Right renal cortex interstitium (tissue), 3 donors: ENCODE measurements at places on chromosomes 16 and 17. TPM values are rescaled to one million over a fixed set of nuclear protein-coding genes. Genes with fewer than 3 reads are reported as not detected.

- no peak for DNase-seq
These were observed 57.7 kb downstream of the SREBF1 start for GRCh38 chr17:17779015-17779611.

Gene DNASE1L2
- 0.74 TPM for polyA plus RNA-seq

DNA sequence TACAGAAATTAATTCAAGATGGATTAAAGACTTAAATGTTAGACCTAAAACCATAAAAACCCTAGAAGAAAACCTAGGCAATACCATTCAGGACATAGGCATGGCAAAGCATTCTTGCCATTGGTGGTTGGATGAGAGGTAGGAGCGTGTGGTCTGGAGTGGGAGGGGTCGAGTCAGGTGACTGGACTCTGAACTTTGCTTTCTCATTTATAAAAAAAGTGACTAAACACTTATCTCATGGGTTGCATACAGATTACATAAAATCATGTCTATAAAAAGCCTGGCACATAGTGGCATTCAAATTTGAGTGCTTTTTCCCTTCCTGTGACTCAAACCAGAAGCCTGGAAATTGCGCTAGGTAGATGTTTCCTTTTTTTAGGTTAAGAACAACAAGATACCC is 159.7 kb upstream of the SHISA6 start:
- DNase-seq, result no peak

Gene OR2C1
- polyA plus RNA-seq, result 0.72 TPM

DNA sequence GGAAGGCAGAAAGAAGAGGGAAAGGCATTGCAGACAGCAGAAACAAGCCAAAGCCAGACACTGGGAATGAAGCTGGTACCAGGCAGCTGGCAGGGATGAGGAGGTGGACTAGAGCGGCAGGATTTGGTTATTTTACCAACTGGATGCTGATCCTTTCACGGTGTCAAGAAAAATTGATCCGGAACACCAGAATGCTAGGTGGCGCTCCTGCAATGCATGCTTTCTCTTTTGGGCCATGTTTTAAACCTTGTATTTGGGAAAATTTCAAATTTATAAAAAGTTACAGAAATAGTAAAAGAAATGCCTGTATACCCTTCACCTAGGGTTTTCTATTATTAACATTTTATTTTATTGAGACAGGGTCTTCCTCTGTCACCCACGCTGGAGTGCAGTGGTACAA is 224.7 kb downstream of the SOX9 start:
- no peak for DNase-seq

Gene B4GALNT2
- 1.9 TPM for polyA plus RNA-seq

GRCh38 chr17:43547659-43548256 is 1.6 kb upstream of the ETV4 start:
- no peak for DNase-seq

DNA sequence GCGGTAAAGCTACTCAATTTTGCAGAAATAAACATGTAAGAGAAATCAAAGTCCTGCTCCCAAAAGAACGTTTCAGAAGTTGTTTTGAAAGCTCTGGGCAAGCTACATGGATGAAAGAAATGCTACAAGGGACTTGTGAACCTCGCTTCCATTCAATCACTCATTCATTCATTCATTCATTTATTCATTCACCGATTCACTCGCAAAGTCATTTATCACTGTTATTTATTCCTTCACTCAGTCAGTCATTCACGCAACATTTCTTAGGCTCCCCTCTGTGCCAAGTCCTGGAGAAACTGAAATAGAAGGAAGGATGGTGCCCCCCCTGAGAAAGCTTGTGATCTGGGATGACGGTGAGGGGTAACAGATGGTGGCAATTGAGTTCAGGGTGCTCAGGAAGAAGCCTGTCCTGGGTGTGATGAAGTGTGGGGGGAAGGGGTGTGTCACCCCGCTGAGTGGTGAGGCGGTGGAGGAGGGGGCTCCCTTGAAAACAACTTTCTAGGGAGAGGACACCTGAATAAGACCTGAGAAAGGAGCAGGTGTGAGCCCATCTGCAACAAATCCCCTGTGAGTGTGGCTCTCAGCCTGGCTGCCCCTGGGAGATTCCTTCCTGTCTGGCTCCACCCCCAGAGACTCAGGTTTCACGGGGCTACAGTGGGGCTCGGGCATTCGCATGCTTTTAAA is 36.3 kb upstream of the PRSS54 start:
- DNase-seq, result no peak

DNA sequence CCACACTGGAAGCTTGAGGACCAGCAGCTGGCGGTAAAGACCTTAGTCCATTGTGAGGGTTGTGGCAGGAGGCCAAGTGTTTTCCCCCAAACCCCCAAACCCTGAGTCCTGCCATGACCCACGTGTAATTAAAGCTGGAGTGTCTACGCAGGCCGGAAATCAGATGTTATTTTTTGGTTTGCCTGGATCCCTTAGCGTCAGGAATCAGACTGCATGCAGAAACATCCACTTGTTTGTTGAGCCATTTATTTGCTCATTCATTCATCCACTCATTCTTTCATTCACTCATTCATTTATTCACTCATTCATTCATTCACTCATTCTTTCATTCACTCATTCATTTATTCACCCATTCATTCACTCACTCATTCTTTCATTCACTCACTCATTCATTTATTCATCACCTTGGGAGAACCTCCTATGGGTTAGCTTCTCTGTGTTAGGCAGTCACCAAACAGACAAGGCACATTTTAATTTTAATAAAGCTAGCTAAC is 313.1 kb downstream of the MAF start:
- DNase-seq, result no peak

DNA sequence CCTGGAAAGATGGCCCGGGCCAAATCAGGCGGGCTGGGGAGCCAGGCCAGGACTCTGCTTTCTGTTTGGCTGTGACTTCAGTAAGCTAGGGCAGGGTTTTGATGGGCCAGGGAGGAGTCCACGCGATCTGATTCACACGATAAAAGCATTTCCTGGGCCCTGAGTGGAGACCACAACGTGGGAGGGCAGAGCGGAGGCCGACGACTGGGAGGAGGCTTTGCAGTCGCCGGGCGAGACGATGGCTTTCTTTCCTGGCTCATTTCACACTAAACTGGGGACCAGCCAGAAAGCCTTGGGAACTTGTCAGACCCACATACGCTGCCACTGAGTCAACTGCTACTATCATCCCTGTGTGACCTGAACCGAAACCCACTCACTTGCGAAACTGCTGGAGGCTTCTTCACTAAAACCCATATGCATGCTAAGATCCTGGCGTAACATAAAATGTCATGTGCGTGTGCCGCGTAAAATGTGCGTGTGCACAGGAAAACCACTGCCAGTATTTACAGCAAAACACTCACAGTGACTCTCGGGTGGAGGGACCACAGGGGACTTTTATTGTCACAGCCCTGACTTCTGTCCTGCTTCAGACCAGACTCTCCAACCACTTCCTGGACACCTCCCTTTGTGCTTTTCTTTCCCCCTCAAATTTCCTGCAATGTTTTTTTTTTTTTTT is 14.2 kb upstream of the RHBDF2 start:
- DNase-seq, result no peak

Gene HSD17B2
- polyA plus RNA-seq, result 13.7 TPM

DNA sequence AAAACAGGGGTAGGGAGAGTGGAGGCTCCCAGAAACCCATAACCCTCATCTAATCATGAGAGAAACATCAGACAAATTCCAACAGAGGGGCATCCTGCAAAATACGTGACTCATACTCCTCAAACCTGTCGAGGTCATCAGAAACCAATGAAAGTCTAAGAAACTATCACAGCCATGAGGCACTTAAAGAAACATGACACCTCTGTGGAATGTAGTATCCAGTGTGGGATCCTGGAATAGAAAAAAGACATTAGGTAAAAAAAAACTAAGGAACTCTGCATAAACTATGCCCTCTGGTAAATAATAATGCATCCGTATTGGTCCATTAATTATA is 16.4 kb downstream of the CDH5 start:
- no peak for DNase-seq

DNA sequence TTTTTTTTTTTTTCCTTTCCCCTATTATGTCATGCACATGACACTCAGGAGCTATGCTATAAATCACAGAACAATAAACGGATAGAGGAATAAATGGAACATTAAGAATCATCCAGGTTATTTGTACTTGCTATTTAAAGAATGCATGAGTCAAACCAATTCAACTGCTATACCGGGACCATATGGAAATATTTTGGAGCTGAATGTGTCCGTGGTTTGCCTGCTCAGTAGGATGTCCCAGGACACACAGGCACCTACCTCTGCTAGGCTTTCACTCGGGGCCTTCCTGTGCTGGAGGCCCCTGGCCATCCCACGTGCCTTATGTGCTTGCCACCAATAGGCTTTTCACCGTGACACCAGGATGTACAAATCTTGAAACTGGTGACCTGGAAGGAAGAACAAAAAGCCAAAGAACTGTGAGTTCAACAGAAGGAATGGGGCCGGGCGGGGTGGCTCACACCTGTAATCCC is 15.3 kb upstream of the SEC14L1 start:
- no peak for DNase-seq

DNA sequence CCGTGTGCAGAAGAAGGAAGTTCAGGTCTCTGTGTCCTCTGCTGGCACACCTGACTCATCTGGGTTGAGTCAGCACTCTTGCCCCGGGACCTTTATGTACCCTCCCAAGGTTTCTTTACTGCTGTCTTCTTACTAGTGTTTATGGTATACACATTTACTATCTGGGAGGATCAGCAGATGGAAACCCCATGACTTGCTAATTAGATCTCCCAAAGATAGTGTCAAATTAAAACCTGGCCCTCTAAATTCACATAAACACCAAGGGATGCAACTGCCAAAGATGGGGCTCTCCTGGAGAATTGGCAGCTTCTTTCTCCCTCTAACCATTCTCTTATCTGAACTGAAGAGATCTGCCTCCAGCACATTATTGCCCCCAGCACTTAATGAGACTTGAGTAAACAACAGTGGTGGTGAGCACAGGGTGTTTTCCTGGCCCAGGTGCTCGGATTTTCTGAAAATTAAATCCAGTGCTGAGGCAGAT is 718.1 kb upstream of the SOX9 start:
- DNase-seq, result no peak
